ENCODE measurements at places on chromosomes 5 and 9.

DNA sequence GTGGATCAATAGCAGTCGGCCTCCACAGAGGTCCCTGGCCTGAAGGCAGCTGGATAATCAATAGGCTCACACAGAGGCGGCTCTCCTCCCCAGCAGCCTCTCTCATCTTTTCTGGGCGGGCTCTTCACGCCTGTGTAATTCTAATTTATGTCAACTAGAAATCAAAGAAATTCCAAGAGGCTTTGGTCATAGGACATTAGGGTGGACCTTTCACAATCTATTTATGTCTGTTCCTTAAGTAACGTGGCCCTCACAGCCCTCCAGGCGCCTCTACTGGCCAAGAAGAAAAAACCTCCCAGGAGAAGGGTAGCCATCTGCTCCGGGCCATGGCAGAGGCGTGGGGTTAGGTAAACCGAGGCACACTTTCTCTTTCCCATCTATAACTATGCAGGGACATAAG is 205.1 kb upstream of the EFNA5 start:
- DNase-seq: no peak

GRCh38 chr9:22119522-22120158 is 110.5 kb upstream of the CDKN2B start:
- DNase-seq: no peak

DNA sequence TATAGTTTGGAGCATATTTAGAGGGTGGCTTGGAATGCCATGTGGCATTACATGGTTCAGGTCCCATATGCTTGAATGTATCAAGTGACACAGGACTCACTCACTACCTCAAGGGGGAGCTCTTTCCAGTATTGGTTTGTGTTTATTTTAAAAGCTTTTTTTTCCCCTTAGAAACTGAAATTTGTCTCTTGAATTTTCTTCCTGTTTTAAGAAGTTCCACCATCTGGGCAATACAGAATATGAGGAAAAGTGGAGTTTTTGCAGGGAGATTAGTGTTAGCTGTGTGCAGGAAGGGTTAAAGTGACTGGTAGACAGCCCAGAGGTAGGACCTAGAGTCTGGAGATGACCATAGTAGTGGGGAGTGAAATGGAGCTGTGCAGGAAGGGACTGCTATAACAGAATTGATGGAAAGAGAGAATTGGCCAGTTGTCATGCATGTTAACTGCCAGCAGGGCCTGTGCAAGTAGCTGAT is 36.6 kb downstream of the CTNNA1 start:
- DNase-seq: no peak

GRCh38 chr5:2039180-2039531 is 156.4 kb upstream of the IRX4 start:
- no peak for DNase-seq
